ENCODE measurements at places on chromosomes 16 and 17. TPM values are rescaled to one million over a fixed set of nuclear protein-coding genes. Genes with fewer than 3 reads are reported as not detected.

RHBDF1 gene
- total RNA-seq, result 30.7 TPM

FOXO3B gene
- total RNA-seq, result 3.0 TPM

MAPT gene
- under 0.01 TPM for total RNA-seq

DVL2 gene
- 62.4 TPM for total RNA-seq

AOC3 gene
- under 0.01 TPM for total RNA-seq

ZKSCAN2 gene
- total RNA-seq, result 4.4 TPM

HSD17B2 gene
- total RNA-seq, result 45.8 TPM

KCNG4 gene
- total RNA-seq, result not detected

C17orf78 gene
- total RNA-seq, result not detected

CDT1 gene
- total RNA-seq, result 0.14 TPM

TACO1 gene
- total RNA-seq, result 16.4 TPM

GRB7 gene
- total RNA-seq, result 12.0 TPM

MYH4 gene
- total RNA-seq, result not detected

AURKB gene
- total RNA-seq, result under 0.01 TPM

ZACN gene
- total RNA-seq, result not detected

KRTAP4-9 gene
- total RNA-seq, result not detected

FBXW10B gene
- total RNA-seq, result 1.0 TPM

SMIM5 gene
- total RNA-seq, result 0.34 TPM
